NCI-H1694 treated with DMSO at 0.1 percent for 48 hours (cell line): ENCODE measurements at places on chromosomes 3 and 15.

DNA sequence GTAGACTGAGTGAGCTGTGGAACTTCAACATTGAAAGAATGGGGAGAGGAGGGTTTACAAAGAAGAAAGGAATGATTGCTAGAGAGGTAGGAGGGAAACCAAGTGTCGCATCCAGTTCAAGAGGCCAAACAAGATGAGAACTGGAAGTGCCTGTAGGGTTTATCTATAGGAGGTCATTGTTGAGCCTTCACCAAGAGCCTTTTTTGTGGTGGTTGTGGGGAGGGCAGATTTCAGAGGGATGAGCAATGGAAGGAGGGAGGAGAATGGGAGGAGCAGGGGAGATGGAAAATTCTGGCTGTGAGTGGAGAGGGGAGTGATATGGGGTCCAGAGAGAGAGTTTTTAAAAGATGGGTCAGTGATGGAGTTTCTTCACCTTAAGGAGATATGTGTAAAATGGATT is 8.5 kb downstream of the PDIA5 start:
- no peak for DNase-seq

DNA sequence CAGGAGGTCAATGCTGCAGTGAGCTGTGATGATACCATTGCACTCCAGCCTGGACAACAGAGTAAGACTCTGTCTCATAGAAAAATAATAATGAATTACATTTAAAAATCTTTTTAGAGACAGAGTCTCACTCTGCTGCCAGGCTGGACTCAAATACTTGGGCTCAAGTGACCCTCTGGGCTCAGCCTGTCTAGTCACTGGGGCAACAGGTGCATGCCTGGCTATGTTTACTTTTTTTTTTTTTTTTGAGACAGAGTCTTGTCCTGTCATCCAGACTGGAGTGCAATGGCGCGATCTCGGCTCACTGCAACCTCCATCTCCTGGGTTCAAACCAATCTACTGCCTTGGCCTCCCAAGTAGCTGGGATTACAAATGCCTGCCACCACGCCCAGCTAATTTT is 8.0 kb upstream of the PLEKHO2 start:
- no peak for DNase-seq

DNA sequence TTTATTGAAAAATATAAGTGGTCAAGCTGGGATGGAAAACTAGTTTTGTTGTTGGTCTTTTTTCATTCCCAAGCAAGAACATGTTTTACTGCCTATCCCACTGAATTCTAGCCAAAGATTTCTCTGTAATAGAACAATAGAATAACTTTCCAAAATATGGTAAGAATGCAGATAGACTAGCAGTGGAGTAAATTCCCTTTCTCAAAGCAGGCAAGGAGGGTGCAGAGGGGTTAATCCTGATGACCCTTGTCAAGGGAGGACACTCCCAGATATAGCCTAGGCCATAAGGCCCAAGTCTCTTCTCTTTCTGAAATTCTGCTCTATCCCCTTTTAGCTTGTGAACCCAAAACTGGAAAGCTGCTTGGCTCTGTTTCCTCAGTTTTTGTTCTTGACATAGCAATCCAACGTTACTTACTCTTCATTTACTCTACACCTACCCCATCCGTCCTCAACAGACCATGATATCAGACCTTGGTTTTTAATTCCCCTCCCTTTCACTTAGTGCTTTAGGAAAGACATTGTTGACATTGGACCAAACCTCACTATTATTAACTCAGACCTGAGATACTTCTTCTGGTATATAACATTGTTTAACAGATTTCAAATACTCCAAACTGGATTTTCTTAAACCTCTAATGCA is 453.6 kb upstream of the THBS1 start:
- DNase-seq, result no peak

DNA sequence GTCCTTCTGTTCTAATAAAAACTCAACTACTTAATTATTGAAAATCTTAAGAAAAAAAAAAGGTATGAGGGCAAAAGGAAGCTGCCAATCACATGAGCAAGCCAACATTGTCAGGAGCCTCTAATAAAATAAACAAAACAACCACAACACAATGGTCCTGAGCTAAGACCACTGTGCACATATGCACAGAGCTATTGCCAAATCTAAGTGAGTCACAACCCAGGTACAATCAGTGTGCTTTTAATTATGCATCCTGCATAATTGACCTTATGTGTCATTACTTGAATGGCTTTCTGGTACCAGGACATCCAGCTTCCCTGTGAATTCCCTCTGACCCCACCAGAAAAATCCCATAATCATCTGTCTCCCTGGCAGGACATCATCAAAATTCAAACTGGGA is 639.8 kb downstream of the MAGI1 start:
- DNase-seq, result no peak

DNA sequence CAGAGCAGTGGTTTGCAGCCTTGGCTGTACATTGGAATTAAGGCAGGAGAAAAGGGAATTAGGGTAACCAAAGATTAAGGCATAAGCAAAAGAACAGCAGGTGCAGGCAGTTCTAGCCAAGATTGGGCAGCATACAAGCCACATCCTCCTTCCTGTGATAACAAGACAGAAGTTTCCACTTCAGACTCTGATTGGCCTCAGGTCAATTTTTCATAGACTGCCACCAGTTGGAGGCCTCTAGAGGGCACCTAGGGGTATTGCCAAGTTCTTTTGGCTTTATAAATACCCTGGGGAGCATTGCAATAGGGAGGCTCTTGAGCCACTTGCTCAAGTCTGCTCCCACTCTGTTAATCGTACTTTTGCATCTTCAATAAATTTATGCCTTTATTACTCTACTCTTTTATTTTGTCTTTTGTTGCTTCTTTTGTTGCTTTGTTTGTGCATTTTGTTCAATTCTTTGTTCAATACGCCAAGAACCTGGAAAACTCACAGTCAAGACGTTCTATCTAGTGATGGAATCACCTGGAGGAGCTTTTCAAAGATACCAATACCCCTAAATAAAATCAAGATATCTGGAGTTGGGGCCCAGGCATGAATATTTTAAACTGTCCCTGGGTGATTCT is 32.2 kb upstream of the FMN1 start:
- DNase-seq, result peak; percentile 0

DNA sequence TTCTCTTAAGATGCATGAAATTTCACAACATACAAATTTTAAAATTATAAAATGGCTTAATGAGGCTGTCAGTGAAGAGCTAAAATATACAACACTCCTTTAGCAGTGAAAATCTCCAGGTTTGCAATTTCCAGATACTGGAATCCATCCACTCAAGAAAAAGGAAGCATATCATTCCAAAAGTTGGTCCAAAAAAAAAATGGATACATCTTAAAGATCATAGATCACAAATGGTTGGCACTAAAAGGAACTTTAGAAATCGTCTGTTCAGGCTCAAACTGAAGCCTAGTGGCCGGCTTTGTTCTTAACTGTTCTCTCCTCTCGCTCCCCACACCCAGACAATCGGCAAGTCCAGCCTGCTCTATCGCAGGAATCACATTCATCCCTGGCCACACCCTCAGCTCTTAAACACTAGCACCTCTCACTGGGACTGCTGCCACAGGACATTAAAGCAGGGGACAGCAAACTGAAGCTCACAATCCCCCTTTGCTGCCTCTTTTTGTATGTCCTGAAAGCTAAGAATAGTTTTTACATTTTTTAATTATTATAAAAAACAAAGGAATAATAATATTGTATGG is 130.3 kb upstream of the CDIN1 start:
- DNase-seq, result no peak

GRCh38 chr15:77838595-77838994 is 205.9 kb upstream of the LINGO1 start:
- DNase-seq, result no peak
